Sigmoid colon (tissue), 7 donors: ENCODE measurements at places on chromosomes 7 and 10.
A peak's percentile ranks its signal among the peaks of the same experiment; 100 is the strongest.

- no peak for DNase-seq
Measured at GRCh38 chr7:30707391-30708357, 25.4 kb upstream of the CRHR2 start.

GRCh38 chr10:128854963-128855362 lies 612.1 kb upstream of the MGMT start:
- DNase-seq: peak; percentile 87

DNA sequence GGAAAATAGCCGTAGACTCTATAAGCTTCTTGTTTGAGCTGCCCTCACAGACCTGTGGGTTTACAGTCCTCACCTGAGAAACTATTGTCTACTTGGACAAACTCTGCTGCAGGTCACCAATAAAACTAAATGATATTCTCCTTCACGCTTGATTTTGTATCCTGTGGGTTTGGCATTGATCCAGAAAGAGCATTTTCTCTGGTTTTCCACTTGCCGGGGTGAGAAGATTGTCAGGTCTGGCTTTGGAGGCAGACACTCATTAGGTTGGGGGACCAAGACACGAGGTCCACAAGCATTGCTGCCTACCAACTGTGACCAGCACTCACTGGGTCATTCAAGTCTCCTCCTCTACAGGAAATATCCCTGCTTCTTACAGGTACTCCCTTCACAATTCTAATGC lies 68.5 kb downstream of the CDC14C start:
- no peak for DNase-seq

DNA sequence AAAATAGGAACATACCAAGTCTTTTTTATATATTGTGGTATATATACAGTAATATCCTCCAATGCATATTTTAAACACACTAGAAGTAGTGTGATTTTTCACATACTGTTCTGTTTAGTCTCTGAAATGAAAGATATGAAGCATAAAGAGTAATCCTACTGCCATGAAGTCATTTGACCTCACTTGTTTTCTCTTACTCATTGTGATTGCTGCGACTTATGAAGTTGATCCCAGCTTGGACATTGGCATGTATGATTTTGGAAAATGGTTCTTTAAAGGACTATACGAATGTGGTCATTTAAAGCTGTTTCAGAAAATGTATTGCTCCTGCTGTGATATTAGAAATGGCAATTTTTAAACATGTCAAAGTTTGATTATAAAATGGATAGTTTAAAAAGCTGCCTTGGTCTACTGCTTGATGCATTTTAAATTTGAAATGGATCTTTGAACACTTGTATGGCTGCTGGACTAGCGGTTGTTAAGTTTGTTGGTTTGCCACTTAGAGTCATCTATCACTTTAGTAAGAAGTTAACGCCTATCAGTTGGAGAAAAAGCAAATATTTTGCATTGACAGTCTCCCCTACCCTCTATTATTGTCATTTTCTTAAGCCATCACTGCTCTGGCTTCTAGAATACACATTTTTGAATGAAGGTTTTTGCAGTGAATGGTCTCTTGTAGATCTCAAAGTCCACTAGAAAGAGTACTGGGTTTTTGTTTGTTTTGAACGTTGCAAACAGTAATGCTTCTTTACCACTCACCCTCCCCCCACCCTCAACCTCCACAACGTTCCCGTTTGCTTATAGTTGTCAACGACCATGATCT lies 881 bp upstream of the PCGF5 start:
- no peak for DNase-seq

GRCh38 chr7:124390301-124390700 lies 357.4 kb upstream of the TMEM229A start:
- DNase-seq: no peak

GRCh38 chr7:19798986-19799385 lies 25.6 kb upstream of the TMEM196 start:
- DNase-seq: no peak

DNA sequence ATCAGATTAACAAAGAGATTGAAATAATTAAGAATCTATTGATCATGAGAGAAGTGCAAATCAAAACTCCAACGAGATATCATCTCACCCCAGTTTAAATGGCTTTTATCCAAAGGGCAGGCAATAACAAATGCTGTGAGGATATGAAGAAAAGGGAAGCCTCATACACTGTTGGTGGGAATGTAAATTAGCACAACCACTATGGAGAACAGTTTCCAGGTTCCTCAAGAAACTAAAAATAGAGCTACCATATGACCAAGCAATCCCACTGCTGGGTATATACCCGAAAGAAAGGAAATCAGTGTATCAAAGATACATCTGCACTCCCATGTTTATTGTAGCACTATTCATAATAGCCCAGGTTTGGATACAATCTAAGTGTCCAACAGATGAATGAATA lies 13.8 kb downstream of the FGL2 start:
- DNase-seq: no peak

DNA sequence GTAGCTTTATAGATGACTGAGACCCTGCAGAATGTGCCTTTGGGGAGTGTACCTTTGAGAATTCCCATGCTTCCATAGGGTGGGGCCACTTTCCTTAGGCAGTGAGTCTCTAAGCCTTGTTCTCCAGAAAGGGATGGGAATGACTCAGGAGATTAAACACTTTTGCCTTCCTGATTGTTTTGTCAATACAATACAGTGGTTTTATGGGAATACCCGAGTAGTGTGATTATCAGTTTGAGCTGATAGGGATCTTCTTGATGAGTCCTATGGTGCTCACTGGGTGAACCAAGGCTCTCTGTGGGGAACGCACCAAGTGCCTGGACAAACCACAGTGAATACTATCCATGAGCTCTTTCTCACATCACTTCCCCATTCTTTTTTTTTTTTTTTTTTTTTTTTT lies 6.3 kb downstream of the MYOF start:
- DNase-seq: no peak

DNA sequence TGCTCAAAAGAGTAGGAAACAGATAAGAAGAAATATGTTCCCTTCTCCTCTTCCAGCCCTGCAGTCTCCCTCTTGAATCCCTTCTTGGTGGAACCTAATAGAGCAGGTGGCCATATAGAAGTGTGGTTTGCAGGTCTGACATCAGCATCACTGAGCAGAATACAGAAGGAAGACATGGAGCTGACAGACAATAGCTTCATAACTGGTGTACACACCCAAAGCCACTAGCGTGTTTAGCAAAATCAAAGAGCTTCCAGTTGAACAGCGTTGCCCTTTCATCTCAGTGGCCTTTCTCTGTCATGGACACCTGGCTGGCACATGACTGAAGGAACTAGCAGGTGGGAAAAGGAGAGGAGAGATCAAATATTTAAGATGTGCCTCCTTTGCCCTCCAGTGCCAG lies 245.5 kb downstream of the BAMBI start:
- no peak for DNase-seq

DNA sequence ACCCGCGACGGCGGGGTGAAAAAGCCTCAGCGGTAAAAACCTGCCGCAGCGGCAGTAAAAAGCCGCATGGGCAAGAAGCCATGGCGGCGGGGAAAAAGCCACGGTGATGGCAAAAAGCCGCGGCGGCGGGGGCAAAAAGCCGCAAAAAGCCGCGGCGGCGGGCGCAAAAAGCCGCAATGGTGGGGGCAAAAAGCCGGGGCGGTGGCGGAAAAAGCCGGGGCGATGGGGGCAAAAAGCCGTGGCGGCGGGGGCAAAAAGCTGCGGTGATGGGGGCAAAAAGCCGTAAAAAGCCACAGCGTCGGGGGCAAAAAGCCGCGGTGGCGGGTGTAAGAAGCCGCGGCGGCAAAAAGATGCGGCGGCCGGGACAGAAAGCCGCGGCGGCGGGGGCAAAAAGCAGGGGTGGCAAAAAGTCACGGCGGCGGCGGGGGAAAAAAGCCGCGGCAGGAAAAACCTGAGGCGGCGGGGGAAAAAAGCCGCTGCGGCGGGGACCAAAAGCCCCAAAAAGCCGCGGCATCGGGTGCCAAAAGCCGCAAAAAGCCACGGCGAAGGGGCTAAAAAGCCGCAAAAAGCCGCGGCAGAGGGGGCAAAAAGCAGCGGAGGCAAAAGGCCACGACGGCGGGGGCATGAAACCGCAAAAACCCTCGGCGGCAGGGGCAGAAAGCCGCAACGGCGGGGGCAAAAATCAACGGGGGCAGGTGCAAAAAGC lies 488.5 kb downstream of the ZNF33B start:
- DNase-seq: no peak

DNA sequence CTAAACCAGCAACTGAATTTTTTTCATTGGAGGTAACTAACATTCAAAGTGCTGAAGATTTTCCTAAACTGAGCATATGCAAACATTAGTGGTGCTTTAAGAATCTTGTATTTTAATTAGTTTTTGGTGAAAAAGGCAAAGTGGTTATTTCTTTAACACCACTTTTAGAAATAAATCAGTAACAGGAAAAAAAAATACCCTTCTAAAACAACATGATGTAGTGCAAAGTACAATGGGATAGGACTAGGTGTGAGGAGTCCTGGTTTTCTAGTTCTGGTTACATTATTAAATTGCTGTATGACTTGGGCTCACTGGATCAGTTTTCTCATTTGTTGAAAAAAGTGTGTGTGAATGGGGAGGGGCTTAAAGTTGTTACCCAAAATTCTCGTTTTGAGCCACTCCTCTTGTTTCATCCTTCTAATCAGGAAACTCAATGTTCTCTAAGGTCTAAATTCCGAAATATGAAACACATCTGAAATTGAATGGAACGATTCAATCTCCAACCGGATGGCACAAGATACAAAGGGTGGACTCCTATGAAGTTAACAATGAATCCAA lies 1.8 kb downstream of the WASL start:
- no peak for DNase-seq

GRCh38 chr7:81774551-81774950 lies 4.7 kb upstream of the HGF start:
- no peak for DNase-seq

DNA sequence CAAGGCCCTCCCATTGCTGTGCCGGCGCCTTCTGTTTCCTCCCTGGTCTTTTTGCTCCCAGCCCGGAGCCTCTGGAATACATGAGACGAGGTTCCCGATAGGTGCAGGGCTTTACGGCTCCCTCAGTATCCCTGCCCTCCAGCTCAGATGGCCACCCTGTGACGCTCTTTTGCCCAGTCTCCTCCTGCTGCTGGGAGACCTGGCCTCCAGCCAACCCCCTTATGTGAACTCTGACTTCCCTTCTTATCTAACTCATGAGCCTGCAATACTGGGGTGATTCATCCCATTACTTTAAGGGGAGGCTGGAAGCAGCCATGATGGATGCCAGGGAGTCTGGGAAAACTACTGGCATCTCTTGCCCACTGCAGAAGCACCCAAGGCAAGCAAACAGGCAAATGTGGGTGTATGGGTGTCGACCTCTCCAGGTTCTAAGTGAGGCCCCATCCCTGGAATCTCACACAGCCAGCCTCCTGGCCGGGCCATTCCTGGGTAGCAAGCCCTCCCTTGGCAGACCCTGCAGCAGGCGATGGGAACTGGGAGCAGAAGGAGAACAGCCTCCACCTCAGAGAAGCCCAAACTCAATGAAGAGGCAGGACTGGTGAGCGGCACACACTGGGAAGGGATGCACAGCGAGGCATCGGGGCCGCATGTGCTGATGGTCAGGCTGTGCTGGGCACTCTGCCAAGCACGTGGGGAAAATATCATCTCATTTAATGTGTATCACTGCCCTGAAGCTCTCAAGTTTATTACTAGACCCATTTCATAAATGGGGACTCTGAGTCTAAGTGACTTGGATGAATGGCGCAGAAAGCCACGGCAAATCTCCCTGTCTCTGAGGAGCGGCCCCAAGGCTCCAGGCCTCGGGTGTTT lies 97.5 kb downstream of the FAM53B start:
- peak; percentile 89 for DNase-seq

DNA sequence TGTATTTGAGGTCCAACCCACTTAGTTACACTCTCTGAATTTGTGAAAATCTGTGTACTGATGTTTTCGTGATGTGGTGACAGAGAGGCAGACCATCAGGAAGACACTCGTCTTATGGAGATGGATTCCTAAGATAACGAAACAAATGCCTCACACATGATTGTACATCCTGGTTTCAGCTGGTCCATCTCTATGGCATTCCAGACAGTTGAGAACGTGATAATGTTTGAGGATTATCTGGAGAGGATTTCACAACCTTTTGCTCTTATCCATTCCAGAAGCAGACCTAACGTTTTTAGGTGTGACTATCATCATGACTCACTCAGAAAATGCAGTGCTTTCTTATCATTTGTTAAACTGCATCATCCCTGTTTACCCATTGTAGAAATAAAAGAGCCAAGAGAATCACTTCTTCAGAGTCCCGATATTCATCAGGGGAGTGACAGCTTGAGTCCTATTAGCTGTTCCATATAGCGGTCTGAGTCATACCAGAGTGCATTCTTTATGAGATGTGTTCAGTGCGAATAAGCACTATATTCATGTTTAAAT lies 74.5 kb downstream of the BMPER start:
- DNase-seq: no peak

DNA sequence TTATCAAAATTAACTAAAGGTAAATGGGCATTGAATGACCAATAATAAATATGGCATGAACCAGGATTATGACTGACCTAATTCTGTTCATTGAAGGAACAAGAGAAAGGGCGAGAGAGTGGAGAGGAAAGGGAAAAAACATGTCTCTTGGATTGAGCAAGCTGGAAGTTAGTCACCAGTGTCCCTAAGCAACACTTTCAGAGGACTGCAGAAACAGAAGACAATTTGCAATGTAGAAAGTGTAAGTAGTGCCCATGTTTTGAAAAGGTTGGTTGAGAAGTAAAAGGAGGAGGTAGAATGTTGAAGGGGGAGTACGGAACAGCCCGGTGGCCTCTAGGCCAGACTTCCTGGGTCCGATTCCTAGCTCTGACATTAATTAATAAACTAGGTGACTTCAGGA lies 94.6 kb downstream of the FAS start:
- DNase-seq: no peak

DNA sequence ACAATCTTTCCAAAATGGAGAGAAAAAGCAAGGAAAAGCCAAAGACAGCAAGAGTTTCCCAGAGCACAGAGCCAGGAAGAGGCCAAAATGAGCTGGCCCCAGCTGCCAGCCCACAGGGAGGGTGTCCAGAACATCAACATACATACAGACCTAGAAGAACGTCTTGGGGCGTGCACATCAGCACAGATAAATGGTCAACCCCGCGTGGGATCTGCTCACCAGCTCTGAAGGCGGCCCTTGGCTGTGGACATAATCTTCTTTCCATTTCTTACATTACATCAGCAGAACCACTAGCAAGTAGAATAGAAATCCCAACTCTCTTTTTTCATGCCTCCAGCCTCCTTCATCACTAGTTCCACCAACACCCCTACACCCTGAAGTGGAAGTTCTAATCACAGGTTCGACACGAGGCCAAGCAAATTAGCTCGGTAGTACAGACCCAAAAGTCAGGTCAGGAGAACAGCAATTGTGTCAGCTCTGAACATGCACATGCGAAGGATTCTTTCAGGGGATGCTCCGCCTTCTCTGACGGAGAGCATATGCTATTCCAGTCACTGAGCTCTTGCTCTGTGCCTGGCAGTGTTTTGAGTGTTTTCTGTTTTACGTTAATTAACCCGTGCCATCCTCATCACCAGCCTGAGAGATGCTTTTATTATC lies 16.4 kb downstream of the SH3PXD2A start:
- DNase-seq: peak; percentile 57

GRCh38 chr10:101848894-101849351 lies 5.3 kb upstream of the KCNIP2 start:
- no peak for DNase-seq

DNA sequence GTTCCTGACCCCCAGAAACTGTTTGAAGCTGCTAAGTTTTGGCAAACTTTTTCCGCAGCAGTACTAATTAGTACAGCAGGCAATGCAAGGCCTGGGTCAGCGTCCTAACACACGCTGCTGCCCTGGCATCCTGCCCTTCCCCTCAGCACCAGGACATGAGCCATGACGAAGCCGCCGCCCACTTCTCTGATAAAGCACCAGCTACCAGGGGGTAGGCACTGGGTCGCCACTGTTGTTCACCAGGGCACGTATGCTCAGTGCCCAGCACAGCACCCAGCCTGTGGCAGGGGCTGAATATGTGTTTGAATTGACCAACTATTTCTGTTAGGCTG lies 59.5 kb downstream of the CHST15 start:
- peak; percentile 80 for DNase-seq
